ENCODE measurements at places on chromosomes 2 and 18.

GRCh38 chr2:201709747-201710146 is 11.3 kb upstream of the MPP4 start:
- no peak for DNase-seq

- DNase-seq: no peak
Measured at GRCh38 chr2:21317131-21317530, 193.4 kb downstream of the TDRD15 start.

- peak; percentile 74 for DNase-seq
Measured at GRCh38 chr2:165720511-165720910, 73.5 kb downstream of the GALNT3 start.

GRCh38 chr18:4256766-4257417 is 198.2 kb downstream of the DLGAP1 start:
- DNase-seq: no peak

- DNase-seq: no peak
Measured at GRCh38 chr2:227848586-227848985, 22.8 kb upstream of the DAW1 start.

DNA sequence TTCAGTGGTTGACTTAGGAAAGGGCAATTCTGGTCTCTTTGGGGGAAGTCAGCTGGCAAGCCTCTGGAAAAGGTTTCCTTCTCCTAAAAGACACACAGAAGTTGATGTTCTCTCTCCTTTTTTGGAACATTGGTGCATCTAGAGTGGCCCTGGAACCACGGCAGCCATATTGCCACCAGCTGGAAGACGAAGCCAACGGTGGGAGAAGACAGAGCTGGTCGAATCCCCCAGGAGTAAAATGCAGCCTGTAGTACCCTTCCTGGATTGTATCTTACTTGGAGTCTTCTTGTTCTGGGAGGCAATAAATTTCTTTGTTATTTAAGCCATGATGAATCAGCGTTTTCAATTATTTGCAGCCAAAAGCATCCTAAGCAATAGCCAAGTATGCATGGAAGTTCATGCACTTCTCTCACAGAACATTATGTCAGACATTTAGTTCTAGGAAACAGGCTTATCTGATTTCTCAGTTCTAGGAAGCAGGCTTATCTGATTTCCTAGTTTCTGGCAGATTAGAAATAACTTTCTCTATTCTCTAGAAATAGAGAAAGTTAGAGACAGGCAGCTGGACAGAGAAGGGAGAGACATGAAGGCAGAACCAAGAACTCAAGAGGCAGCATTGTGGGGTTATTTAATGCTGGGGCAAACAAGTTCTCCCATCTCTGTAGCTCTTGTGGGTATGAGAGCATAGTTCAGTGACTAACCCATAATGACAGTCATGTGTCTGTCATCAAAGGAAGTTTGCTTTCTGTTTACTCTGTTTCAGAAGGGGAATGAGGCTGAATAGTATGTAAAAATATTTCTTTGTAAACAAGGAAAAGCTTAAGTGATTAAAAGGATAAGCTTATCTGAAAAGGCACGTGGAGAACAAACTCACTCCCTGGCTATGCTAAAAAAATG is 40.5 kb upstream of the NABP1 start:
- DNase-seq: peak; percentile 85

Data from fibroblast of the aortic adventitia (primary cell).